ENCODE measurements at places on chromosomes 4 and X.
A peak's percentile ranks its signal among the peaks of the same experiment; 100 is the strongest.

DNA sequence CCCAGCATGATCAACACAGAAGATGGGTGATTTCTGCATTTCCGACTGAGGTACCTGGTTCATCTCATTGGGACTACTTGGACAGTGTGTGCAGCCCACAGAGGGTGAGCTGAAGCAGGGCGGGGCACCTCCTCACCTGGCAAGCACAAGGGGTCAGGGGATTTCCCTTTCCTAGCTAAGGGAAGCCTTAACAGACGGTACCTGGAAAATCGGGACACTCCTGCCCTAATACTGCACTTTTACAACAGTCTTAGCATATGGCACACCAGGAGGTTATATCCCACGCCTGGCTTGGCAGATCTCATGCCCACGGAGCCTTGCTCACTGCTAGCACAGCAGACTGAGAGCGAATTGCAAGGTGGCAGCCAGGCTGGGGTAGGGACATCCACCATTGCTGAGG lies 92.9 kb upstream of the GRID2 start:
- DNase-seq, result no peak

GRCh38 chr4:26061248-26061986 lies 147.4 kb downstream of the SMIM20 start:
- DNase-seq, result peak; percentile 59

GRCh38 chr4:176053785-176054184 lies 11.9 kb upstream of the WDR17 start:
- DNase-seq, result no peak

- no peak for DNase-seq
Measured at GRCh38 chr4:7226439-7226838, 34.1 kb downstream of the SORCS2 start.

DNA sequence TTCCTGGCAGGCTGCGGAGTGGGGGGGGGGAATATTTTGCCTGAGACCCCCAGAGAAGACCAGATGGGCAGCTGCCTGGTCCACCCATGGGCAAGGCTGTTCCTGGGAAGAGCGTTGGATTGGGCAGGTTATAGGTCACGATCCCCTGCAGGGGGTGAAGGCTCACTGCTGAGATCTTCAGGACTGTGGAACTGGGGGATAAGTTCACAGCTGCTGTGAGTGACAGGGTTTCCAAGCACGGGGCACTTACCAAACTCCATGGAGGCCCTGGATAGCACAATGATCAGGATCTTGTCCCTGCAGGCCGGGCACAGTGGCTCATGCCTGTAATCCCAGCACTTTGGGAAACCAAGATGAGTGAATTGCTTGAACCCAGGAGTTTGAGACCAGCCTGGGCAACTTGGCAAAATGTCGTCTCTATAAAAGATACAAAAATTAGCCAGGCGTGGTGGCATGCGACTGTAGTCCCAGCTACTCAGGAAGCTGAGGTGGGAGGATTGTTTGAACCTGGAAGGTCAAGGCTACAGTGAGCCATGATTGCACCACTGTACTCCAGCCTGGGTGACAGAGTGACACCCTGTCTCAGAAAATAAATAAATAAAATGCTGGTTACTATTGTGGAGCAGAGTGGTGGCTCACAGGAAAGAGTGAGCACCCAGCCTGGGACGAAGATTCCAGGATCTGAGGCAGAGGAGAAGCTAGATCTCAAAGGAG lies 68.0 kb upstream of the HELT start:
- DNase-seq, result no peak

GRCh38 chr4:4663028-4663427 lies 121.2 kb upstream of the STX18 start:
- no peak for DNase-seq

- no peak for DNase-seq
Measured at GRCh38 chrX:15838017-15838416, 16.6 kb downstream of the AP1S2 start.

DNA sequence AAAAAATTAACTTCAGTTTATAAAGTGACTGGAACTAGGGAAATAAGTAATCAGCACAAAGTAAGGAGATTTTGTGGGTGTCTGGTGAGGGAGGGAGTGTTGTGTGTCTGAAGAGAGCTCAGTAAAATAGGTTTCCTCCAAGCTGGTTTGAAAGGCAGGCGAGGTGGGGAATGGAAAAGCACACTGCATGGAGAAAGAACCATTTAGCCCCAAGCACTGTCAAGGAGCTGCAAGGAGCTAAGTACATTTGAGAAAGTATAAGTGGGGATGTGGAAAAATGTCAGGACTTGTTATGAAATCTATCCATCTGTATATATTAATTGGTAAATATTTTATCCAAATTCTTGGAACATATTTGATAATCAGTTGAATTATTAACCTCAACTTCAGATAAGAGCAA lies 956 bp downstream of the C4orf51 start:
- no peak for DNase-seq

GRCh38 chr4:142222127-142222526 lies 585.7 kb downstream of the IL15 start:
- DNase-seq, result no peak

DNA sequence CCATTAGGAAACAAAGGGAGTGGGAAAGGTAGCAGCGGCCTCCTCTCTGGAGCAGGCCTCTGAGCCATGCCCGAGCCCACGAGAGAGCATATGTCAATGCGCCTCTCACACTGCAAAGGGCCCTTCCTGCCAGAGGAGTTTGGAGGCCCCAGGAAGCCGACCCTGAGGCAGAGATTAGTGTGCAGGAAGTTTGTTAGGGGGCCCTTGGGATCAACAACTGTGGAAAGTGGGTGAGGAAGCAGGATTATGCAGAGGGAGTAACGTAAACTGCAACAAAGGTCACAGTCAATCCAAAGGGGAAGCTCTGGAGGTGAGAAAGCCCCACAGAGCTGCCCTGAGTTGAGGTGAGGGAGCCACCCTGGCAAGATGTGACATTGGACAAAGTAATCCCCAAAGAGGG lies 17.4 kb downstream of the RTL5 start:
- DNase-seq, result no peak

DNA sequence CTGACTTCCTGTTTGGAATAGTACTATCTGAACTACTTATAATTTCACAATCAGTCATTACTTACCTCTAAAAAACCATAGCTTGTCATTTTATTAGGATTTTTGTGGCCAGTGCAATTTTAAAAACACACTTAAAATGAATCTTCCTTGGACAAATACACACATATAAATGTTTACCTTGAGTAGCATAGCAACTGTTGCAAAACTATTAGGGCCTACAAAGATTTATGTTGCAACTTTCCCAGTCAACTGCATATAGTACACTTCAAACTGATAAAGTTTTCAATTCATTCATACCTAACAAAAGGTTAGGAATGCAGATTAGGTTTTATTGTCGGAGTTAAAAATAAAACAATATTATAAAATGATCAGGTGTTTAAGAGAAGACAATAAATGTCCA lies 193.0 kb downstream of the PDGFC start:
- DNase-seq, result peak; percentile 93

DNA sequence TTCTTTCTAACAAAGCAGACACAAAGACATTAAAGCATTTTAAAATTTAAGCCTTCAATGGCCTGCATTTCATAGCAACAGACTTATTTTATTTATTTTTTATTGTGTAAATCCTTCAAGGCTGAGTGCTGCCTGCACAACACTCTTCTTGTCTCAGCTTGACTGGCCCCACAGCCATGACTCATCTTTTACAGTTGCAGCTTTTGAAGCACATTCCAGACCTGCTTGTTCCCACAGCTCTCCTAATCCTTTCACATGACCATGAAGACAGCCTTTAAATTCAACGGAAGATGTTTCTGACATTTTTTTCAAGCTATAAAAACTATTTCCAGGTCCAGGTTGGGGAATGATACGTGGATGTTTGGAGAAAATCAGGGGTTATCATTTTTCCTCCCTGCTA lies 276.9 kb upstream of the TACR3 start:
- peak; percentile 91 for DNase-seq

- DNase-seq, result no peak
Measured at GRCh38 chrX:120426599-120426998, 42.5 kb downstream of the LAMP2 start.

- DNase-seq, result peak; percentile 57
Measured at GRCh38 chr4:100098681-100099080, 91.6 kb downstream of the DDIT4L start.

DNA sequence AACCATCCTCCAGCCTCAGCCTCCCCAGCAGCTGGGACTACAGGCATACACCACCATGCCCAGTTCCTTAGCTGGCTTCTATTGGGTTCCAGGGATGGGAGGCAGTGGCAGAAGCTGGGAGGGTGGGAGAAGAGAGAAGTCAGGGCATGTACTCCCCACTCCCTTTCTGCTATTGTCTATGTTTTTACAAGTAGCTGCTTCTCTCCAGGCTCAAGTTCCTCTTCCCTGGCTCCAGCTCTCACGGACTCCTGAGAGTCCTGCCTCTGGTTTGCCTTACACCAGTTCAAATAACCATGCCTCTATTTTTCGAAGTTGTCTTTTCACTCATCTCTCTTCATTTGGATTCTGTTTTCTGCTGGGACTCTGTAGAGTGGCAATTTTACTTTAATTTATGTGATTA lies 2.9 kb downstream of the TBC1D9 start:
- no peak for DNase-seq

GRCh38 chr4:3492741-3493719 lies 29.9 kb downstream of the DOK7 start:
- DNase-seq, result no peak

GRCh38 chr4:13386405-13387107 lies 97.6 kb downstream of the RAB28 start:
- DNase-seq, result no peak

DNA sequence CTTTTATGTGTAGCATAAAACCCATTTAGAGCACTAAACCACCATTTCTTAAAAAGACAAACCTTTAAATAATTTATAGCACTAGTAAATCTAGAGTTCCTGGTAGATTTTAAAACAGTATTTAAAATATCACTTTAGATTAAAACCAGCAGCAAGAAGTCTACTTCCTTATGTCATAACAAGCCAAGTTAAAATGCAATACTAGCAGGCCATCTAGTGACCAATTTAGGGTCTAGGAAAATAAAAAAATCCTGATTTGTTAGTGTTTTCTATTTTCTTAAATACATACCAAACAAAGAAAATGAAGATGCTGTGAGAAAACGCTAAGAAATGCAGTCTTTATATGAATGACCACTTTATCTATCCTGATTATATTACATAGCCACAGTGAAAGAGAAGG lies 53.9 kb downstream of the PAPSS1 start:
- peak; percentile 55 for DNase-seq

- no peak for DNase-seq
Measured at GRCh38 chr4:19905024-19905423, 346.7 kb upstream of the SLIT2 start.

DNA sequence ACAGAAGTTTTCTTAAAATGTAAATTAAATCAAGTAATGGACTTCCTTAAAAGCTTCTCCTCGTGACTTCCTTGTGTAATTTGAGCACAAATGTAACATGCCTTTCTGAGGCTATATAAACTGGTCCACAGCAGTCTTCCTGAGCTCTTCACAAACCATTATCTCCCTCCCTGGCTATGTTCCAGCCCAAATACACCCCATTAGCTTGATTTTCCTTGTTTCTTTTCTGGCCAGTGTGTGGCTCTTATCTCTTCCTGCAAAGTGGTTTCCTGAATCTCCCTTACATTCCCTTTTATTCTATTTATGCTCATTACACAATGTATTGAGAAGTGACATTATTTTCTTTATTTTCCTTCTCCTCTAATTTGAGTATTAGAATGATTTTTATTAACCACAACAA lies 1085.3 kb upstream of the PCDH10 start:
- DNase-seq, result peak; percentile 37

DNA sequence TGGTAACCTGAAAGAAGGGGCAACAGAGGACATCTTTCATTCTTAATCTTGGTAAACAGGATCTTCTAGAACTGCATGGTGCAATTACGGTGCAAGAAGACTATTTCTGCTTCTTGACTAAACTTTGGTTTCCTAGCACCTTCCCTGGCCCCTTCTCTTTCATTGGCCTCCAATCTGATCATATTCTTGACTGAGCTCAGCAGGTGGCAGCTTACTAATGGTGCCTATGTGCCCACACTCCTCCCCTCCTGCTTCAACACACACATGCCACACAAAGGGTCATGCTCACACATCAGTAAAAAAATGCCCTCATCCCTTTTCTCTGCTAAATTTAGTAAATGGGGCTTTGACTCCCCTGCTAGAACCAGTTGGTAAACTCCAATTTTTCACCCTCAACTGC lies 400.5 kb upstream of the MAOA start:
- no peak for DNase-seq

GRCh38 chr4:38703635-38704034 lies 39.6 kb downstream of the KLF3 start:
- no peak for DNase-seq

DNA sequence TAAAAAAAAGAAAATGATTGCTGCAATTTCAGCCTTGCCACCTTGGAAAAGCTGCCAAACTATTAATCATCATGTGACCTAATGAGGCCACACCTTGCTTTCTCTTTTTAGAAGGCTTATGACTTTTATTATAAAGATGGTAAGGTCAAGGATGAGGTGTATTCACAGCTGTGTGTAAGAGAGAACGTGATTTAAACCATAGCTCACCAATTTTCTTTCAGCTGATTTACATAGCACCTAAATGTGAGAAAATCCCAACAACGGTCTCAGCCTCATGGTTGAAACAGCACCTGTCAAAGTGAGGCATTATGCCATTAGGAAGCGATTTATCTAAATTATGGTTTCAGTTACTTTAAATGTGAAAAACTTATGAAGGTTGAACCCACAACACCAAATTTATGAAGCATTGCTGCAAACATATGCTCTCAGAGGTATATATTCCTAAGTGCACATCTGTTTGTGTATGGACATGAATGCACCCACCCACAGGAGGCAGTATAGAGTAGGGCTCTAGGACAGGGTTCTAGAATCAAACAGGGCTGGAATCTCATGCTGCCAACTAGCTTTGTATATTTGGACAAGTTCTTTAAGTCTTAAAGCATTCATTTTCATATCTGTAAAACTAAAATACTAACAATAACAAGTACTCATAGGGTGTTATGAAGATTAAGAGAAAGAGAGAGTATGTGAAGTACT lies 40.7 kb downstream of the ANXA3 start:
- no peak for DNase-seq

DNA sequence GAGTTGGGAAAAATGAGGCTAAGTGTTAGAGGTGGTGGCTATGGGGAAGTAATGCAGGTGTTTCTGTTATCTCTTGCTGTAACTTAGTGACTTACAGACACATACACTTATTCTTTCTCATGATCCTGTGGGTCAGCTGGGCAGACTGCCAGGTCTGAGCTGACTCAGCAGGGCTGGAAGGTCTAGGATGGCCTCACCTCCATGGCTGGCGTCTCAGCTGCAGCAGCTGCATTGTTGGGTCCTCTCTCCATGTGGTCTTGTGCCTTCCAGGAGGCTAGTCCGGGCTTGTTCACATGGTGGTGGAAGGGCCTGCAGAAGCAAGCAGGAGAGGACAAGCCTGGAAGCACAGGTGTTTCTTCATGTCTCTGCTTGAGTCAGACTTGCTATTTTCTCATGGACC lies 172.7 kb downstream of the NHS start:
- peak; percentile 55 for DNase-seq

DNA sequence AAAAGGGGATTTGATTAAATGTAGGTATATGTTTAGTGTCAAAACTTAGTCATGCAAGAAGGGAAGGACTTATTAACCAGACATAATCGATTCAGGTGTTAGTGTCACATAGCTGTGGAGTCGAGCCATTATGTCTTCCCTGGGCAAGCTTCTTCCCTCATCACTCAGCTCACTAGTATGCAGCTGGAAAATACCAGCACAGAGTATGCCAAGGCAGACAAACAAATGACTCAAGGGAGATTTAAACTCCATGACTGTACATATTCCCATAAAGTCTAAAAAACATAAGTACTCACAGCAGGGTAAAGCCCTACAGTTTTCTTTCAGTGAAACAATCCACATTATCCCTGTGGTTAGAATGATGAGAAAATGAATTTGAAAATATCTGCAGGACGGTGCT lies 304.5 kb downstream of the CBLL2 start:
- peak; percentile 16 for DNase-seq

- no peak for DNase-seq
Measured at GRCh38 chr4:86132468-86132867, 227.4 kb downstream of the MAPK10 start.
